Vagina (tissue), 2 donors: ENCODE measurements at places on chromosomes 6 and 20. TPM values are rescaled to one million over a fixed set of nuclear protein-coding genes. Genes with fewer than 3 reads are reported as not detected.

The RBM12 gene
- total RNA-seq, result 26.8 TPM

The ECT2L gene
- total RNA-seq, result not detected

- no peak overlapping the region for H3K4me3 ChIP-seq
- no peaks in the 10 kb centered on the region for H3K27me3 ChIP-seq
- H3K27ac ChIP-seq, result no peak overlapping the region
- no peaks in the 10 kb centered on the region for H3K4me1 ChIP-seq
Measured at GRCh38 chr6:115898246-115898645, 162.4 kb downstream of the FRK start.

The BACH2 gene
- 6.4 TPM for total RNA-seq

DNA sequence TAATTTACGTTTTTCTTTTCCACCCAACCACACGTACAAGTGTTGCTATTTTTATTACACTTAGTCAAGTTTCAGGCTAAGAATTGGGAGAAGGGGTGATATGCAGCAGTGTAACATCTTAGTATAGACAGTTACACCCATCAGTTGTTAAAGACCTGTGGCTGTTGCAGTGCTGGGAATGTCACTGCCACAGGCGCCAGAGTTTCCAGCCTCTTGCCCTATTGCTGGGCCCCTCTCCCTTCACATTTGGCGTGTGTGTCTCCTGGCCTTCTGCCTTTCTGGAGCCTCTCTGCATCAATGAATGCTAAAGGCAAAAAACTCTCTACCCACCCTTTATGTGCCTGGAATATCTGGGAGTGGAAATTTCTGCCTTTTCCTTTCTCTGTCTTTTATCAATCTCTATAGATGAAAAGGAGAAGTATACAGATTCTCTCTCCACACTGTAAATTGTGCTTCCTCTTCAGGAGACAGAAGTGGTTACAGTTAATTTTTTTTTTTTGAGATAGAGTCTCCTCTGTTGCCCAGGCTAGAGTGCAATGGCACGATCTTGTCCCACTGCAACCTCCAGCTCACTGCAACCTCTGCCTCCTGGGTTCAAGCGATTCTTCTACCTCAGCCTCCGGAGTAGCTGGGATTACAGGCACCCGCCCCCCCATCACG lies 73.0 kb downstream of the TIAM2 start:
- peaks cover 13% of the 10 kb centered on the region for H3K4me1 ChIP-seq
- no peak for DNase-seq
- no peaks in the 10 kb centered on the region for H3K27me3 ChIP-seq
- H3K4me3 ChIP-seq, result no peak overlapping the region

- H3K27ac ChIP-seq, result no peak overlapping the region
- H3K4me1 ChIP-seq, result peaks cover 2% of the 10 kb centered on the region
- no peak overlapping the region for H3K4me3 ChIP-seq
- peak; percentile 85 for DNase-seq
- no peaks in the 10 kb centered on the region for H3K36me3 ChIP-seq
- H3K27me3 ChIP-seq, result no peaks in the 10 kb centered on the region
Measured at GRCh38 chr6:134063966-134064445, 11.6 kb upstream of the SLC2A12 start.

- no peaks in the 10 kb centered on the region for H3K27me3 ChIP-seq
- DNase-seq, result no peak
- H3K4me3 ChIP-seq, result no peak overlapping the region
- no peak overlapping the region for H3K27ac ChIP-seq
- H3K36me3 ChIP-seq, result no peaks in the 10 kb centered on the region
- H3K4me1 ChIP-seq, result no peaks in the 10 kb centered on the region
Measured at GRCh38 chr20:44435630-44436335, 39.9 kb upstream of the TTPAL start.

The FKBP1C gene
- total RNA-seq, result not detected
